Large intestine (tissue), 12 donors: ENCODE measurements at places on chromosomes 11 and 22.
A peak's percentile ranks its signal among the peaks of the same experiment; 100 is the strongest.

GRCh38 chr22:31096657-31097279 is 10.6 kb downstream of the SELENOM start:
- no peak for DNase-seq

GRCh38 chr11:69479591-69480271 is 1.7 kb upstream of the LINC01488 start:
- DNase-seq = peak; percentile 96

DNA sequence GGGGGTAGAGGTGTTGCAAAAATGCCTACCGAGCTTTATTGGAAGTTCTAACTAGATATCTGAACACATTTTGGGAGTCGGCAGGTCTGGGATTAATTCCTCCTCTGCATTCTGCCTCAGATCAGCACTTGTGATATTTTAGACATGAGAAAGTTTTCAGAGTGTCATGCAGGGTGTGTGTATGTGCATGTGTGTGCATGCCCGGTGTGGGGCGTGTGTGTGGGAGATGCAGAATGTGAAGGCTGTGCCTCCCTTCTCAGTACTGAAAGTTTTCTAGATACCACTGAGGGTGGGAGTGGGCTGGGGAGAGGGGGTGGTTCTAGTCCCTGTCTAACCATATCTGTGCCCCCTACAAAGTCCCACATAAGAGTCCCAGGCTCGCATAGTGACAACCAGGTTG is 180.0 kb upstream of the NTM start:
- no peak for DNase-seq

DNA sequence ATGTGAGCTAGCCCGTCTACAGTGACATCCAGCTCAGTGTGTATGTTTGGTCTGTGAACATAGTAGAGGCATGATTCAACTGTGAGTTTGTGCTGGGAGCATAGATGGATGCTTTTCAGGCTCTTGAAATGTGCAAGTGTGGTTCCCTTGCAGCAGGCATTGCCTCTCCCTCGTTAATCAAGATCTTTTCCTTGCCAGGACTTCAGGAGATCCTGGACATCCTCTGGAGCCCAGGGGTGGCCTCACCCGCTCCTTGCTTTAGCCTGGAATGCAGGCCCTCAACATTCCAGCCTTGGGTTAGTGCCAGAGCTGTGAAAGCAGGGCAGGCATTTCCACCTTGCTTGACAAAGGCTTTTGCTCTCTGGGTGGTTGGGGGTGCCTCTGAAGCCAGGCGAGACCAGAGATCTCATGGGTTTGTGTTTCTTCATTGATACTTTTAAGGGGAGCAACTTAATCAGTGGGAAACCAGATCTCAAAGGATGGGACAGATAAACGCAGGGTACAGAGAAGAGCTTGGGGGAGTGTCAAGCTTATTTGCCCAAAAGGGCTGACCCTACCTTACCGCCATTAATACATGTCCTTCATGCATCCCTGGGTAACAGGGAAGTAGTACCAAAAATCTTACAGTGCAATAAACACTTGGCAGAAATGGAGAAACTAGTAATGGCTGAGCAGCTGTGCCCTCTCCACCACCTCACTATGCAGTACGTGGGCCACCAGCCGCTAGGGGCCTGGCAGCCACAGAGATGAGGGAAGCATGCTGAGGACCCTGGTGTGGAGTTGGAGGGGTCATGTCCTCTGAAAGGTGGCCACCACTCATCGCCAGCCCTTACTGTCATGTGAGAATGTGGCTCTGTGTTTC is 72.1 kb downstream of the PTPRJ start:
- DNase-seq = no peak

DNA sequence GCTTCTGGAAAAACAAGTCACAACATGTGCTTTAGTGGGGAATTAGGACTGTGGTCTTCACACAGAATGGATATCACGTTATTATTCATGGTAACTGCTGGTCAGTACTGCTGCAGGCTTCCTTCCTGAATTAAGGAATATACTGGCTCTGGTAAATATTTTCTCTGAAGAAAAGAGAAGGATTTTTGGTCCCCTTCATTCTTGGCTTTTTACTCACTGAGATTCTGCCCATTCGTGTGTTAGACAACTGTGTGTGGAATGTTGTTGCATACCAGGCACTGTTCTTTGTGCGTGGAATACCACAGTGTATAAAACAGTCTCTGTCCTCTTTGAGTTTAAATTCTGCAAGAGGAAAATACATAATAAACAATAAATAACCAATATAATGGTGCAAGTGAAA is 80.3 kb downstream of the ALX4 start:
- no peak for DNase-seq

DNA sequence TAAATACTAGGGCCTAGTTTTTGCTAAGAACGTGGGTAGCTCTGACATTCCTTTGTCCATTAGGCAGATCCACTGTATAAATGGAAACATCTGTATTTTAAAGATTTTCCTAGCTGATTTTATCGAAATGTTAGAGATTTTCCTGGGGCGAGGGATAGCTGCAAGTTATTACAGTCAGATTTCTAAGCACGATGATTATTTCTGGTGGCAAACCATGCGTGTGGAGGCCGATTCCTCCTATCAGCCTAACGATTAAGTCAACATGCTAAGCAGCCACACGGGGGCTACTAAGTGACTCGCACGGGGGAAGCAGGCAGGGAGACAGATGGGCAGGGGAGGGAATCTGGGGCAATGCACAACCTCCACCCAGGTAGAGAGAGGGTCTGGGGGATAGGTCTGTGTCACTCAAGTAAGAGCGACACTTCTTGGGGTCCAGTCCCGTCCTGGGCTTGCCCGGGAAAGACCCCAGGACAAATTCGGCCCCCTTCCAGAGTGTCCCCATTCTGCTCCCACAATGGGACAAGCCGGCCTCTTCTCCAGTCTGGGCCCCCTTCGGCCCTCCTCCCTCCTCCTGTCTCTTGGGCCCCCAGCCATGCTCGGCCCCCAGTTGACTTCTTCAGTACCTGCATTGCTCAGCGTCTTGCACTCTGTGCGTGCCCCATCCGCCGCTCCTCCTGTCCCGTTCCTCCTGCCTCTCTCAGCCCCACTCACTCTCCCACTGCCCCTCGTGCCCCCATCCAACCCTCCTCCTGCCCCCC is 571 bp downstream of the C11orf24 start:
- peak; percentile 68 for DNase-seq

GRCh38 chr22:44368611-44369292 is 56.0 kb upstream of the SHISAL1 start:
- DNase-seq = no peak

- no peak for DNase-seq
Observed at GRCh38 chr11:5719703-5720495, 16.3 kb upstream of the OR56B1 start.

DNA sequence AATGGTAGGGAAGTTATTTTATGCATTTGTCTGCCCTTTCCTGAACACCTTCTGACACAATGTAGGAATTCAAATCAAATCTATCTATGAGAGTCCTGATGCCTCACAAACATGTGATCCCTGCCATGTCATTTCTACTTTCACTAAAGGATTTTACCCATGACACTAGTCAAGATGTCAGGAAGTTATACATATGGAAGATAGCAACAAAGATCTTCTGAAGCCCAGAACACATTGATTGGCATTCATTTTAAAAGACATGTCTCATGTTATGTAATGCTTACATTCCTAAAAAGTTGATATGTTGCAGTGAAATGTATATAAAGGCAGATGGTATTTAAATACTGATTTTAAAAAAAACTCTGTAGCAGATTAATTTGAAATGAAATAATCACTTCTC is 61.5 kb downstream of the FAM76B start:
- no peak for DNase-seq

GRCh38 chr11:65416341-65416824 is 6.2 kb upstream of the NEAT1 start:
- DNase-seq = peak; percentile 88

DNA sequence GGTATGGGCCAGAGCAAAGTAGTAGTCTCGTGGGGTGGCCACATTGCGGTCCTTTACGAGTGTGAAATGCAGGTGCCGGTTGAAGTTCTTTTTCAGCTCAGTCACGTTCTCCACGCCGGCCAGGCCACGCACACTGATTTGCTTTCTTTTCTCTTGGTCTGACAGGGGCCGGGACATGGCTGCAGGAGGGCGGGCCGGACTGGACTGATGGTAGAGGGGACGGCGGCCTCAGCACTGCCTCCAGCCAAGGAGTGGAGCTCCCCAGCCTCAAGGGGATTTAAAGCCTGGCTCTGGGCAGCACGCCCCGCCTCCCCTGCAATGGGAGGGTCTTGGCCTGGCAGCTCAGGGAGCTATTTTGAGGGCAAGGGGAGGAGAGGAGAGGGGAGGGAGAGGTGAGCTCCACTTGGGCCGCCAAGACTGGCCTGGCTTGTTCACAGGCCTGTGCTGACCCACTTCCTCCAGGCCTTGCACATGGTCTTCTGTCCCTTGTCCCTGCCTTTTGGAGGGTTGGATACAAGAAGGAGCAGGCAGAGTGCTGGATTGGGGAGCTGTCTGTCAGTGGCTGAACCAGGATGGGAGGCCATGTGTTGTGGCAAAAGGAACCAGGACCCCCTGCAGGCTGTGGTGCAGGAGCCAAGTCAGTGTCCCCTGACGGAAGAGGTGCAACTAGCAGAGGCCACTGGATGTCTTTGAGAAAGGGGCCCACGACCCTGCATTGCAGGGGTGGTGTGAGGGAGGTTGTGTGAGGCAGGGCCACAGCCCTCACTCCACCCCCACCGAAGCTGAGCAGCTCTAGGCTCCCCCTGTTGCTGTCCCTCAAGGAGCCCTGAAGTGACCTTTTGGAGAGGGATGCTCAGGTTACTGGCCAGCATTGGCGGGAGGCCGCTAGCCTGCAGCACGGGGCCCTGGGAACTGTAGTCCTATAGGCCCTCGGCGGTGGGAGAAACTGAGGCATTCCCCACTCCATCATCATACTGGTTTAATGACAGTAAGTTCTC is at the start of gene PYGM:
TSS of gene PYGM (minus strand) at position 253 of the 998 bp plus-strand sequence. CDS start at position 177, 76 bp downstream.
- DNase-seq = peak; percentile 39

DNA sequence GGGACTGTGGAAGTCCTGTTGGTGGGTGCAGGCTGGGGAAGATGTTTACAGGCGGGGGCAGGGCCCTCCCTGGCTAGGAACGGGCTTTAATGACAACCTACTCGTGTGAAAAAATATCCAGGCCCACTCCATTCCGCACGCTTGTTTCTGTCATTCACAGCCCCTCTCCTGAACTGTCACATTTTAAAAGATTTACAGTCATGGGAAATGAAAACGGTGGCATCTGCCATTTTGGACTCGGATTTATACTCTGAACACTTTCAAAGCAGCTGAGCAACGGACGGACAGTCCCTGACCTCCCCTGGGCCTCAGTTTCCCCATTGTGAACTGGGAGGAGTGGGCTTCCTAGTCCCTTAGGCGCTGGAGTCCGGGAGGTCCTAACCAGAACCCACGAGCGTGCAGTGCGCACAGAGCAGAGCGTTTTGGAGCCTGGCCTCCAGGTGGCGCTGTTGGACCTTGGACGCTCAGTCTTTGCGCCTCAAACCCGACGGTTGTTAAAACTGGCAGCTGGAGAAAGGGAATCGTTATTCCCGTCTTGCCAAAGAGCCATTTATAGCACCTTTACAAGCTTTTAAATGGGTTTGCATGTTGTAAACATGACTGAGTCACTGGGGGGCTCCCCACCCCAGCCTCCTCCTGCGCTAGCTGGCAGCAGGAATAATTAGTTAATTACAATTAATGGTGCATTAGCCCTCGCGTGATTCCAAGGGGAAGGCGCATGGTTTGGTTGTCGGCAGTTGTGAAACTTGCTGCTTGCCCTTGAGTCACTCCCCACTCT is 75.3 kb downstream of the FBLN1 start:
- DNase-seq = peak; percentile 67

DNA sequence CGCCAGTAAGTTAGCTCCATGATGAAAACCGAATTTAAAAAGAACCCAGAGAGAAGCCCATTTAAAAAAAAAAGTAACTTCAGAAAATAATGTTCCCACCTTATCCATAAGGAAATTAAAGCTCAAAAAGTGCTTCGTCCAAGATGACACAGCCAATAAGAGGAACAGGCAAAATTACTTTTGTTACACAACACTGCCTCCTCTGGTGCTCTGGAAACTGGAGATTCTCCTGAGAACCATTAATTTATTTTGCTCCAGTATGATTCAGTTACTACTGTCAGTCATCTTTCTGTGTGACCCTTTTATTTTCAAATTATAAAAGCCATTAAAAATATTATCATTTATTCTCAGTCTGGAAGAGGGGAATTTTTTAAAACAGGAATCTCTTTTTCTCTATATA is 2.0 kb downstream of the IFT27 start:
- no peak for DNase-seq

- peak; percentile 56 for DNase-seq
Observed at GRCh38 chr11:100687054-100687629, at the start of gene ARHGAP42. Gene ARHGAP42 (plus strand): TSS chr11:100687288. CDS start chr11:100687679, 391 bp downstream.

GRCh38 chr22:23722160-23722559 is 28.8 kb downstream of the ZNF70 start:
- DNase-seq = no peak

GRCh38 chr11:36023922-36024321 is 80.1 kb downstream of the LDLRAD3 start:
- DNase-seq = no peak

DNA sequence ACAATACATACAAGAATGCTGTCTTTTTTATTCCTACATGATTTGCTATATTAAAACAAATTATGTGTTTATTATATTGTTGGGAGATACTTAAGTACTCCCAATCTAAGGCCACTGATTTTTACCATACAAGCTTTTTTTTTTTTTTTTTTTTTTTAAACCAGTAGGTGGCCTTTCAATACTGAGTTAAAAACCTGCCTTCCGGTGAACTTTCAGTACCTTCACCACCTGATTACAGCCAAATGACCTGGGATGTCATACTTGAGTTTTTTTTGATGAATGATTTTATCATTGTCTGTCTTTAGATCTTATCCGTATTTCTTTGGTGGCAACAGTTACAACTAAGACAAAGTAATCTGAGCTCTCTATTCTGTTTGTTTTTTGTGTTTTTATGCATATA is 94.0 kb upstream of the FOLH1 start:
- DNase-seq = no peak

DNA sequence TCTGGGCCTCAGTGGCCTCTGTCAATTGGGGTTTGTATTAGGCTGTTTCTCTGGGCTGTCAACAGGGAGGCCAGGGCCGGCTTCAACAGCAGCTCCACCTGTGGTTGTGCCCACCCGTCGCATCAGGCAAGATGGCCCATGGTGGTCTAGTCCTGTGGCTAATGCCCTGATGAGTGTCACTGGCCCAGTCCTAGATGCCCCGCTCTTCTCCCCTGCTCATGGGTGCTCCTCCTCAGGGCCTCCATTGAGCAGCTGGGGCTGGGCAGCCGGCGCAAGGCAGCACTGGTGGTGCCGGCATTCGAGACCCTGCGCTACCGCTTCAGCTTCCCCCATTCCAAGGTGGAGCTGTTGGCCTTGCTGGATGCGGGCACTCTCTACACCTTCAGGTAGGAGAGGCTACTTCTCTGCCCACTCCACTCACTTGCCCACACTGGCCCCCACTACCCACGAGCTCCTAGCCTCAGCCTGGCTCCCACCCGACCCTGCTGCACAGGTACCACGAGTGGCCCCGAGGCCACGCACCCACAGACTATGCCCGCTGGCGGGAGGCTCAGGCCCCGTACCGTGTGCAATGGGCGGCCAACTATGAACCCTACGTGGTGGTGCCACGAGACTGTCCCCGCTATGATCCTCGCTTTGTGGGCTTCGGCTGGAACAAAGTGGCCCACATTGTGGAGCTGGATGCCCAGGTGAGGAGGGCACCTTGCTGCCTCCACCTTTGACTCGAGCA is 5.4 kb downstream of the LARGE2 start:
- no peak for DNase-seq

GRCh38 chr11:111307472-111308108 is 9.2 kb downstream of the POU2AF3 start:
- no peak for DNase-seq

- no peak for DNase-seq
Observed at GRCh38 chr11:125020342-125020741, 42.8 kb upstream of the SLC37A2 start.

GRCh38 chr11:70251659-70252321 is 18.7 kb upstream of the PPFIA1 start:
- DNase-seq = no peak

GRCh38 chr22:26229910-26230309 is 60.6 kb downstream of the SEZ6L start:
- no peak for DNase-seq
